ENCODE measurements at places on chromosomes 12 and 14. TPM values are rescaled to one million over a fixed set of nuclear protein-coding genes. Genes with fewer than 3 reads are reported as not detected.

DNA sequence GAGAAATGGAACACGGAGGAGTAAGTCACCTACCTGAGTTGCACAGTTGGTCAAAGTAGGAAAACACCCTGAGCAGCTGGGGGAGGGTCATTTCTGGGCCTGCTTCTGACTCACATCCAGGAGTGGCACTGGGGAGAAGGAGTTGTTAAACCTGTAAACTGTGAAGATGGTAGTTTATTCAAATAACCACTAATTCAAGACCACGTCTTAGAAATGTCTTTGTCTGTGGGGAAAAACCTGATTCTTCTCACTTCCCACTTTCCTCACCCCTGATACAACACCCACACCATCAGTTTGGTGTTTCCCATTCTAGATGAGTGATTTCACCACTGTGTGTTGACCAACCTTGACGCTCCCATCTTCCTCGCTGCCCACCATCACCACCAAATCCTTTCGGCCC lies 207.1 kb downstream of the ANO4 start:
- no peaks in the 10 kb centered on the region for H3K27me3 ChIP-seq
- DNase-seq: no peak
- no peak overlapping the region for H3K4me3 ChIP-seq
- H3K4me1 ChIP-seq: no peaks in the 10 kb centered on the region
- H3K27ac ChIP-seq: no peak overlapping the region
- no peaks in the 10 kb centered on the region for H3K36me3 ChIP-seq

DNA sequence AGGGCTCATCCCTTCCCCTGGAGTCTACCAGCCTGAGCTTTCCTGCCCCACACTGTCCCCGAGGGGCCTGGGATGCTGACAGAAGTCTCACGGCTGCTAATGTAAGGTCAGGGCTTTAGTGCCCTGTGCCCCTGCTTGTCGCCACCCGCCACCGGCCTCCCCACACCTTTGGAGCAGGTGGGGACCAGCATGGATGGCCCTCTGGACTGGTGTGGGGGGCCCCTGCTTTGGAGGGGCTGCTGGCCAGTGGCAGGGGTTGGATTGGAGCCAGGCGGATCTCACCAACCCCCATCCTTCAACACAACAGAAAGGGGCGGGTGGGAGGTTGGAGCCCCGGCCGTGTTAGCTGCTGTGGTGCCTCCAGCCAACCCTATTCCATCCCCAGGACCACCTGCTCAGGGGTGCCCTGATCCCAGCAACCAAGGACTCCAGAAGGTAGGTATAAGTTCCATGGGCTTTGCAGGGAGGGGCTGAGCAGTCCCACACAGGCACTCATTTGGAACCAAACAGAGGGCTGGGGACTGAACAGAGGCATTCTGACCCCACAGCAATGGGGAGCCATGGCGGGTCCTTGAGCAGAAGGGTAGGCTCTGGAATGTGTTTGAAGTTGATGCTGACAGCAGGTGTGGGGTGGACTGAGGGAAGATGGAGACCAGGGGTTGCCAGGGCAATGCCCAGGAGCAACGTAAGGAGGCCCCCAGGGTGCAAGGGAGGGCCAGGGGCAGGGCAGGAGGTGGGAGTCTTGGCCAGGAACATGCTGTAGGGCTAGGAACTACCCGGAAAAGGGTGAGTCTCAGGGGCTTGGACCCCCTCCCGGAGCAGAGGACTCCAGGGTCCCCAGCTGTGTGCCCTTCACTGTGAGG lies 145.1 kb upstream of the C14orf180 start:
- H3K36me3 ChIP-seq: no peaks in the 10 kb centered on the region
- peak; percentile 43 for DNase-seq
- H3K27me3 ChIP-seq: no peaks in the 10 kb centered on the region
- no peak overlapping the region for H3K4me3 ChIP-seq
- no peaks in the 10 kb centered on the region for H3K4me1 ChIP-seq

DNA sequence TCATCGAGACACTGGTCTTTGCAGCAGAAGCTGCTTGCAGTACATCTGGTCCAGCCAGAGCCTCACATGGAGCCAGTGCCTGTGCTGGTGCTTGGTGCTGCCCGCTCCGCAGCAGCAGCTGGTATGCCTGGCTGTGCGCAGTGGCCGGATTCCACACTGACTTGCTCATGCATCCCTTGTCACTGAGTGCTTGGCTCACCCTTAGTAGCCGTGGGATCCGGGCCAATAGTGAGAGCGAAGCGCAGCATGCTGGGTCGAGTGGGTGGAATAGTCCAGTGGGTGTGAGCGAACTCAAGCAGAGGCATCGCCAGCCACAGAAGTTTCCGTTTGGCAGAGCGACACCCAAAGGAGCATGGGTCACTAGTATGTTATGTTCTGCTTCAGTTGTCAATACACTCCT lies 10.1 kb upstream of the FBXO33 start:
- H3K27ac ChIP-seq: no peak overlapping the region
- H3K36me3 ChIP-seq: no peaks in the 10 kb centered on the region
- H3K4me3 ChIP-seq: no peak overlapping the region
- no peak for DNase-seq

GRCh38 chr14:104739026-104739425 lies 13.9 kb upstream of the SIVA1 start:
- DNase-seq: no peak
- no peaks in the 10 kb centered on the region for H3K4me1 ChIP-seq
- H3K4me3 ChIP-seq: no peak overlapping the region
- H3K27me3 ChIP-seq: no peaks in the 10 kb centered on the region
- H3K27ac ChIP-seq: no peak overlapping the region
- no peaks in the 10 kb centered on the region for H3K36me3 ChIP-seq

GRCh38 chr14:32601906-32602305 lies 272.8 kb downstream of the AKAP6 start:
- no peaks in the 10 kb centered on the region for H3K27me3 ChIP-seq
- no peak for DNase-seq
- no peak overlapping the region for H3K4me3 ChIP-seq
- H3K36me3 ChIP-seq: no peaks in the 10 kb centered on the region
- no peaks in the 10 kb centered on the region for H3K4me1 ChIP-seq
- H3K27ac ChIP-seq: no peak overlapping the region

DNA sequence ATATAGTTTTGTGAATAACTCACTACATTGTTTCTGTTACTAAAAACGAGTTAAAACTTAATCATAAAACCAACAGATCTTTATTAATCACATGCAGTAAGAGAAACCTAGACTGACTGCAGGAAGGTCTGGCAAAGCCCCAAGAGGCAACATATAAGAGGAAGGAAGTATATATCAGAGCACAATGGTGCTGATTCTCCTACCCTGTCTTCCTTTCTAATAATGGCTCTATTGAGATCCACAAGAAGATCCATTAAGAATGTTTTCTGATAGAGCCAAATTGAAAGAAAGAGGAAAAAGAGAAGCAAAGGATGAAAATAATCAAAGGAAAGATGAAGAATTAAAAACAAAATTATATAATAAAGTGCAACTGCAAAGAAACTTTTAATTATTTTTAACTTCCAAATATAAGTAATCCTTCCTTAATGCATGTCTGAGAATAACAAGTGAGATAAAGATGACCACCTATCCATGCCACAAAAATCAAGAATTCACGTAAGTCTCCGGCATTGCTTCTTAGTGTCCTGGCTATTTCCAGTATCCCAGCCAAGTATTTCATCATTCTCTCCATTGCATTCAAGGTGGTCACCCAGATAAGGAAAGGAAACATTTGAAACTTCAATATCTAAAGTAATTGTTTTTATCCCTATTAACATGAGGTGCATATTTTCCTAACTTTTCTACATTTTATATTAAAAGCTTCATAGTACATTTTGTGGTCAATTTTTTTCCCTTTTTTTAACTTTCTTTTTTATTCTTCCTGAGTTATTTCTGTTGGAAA lies 62.2 kb downstream of the SOX5 start:
- H3K27ac ChIP-seq: no peak overlapping the region
- no peaks in the 10 kb centered on the region for H3K36me3 ChIP-seq
- H3K27me3 ChIP-seq: no peaks in the 10 kb centered on the region
- no peak overlapping the region for H3K4me3 ChIP-seq

DNA sequence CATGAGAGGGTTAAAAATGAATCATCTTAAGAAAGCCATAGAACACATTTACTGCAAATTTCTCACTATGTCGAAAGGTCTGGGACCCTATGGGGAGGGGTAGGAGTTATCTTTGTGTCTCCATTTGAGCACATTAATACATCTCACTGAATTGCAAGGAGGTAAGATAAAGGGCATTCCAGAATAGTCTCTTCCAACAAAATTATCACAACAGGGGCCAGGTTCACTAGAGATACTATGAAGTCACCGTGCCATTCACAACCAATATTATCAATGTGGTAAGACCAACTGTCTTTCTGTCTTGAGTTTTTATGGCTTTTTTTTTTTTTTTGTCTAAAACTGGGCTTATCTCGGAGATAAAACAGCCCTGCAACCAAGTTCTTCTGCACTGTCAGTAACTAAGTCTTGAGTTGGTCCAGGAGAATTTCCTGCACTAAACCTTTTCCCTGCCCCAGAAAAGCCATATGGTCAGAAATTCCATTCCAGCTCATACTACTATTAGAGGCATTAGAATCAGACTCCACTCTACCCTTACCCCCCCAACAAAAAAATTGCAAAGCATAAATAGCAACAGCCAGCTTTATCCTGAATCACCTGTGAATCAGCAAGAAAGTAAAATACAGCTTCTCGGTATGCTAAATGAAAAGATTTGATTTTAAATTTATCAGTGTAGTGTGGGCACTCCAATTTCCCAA lies 79.7 kb downstream of the PTPRR start:
- H3K36me3 ChIP-seq: no peaks in the 10 kb centered on the region
- H3K27ac ChIP-seq: no peak overlapping the region
- no peaks in the 10 kb centered on the region for H3K4me1 ChIP-seq
- no peak overlapping the region for H3K4me3 ChIP-seq

- H3K4me1 ChIP-seq: no peaks in the 10 kb centered on the region
- peaks cover 4% of the 10 kb centered on the region for H3K27me3 ChIP-seq
- H3K36me3 ChIP-seq: no peaks in the 10 kb centered on the region
- no peak for DNase-seq
- H3K4me3 ChIP-seq: no peak overlapping the region
- H3K27ac ChIP-seq: peak overlapping the region; percentile 81
These were observed 203.0 kb downstream of the RBM19 start for GRCh38 chr12:113762882-113763816.

DNA sequence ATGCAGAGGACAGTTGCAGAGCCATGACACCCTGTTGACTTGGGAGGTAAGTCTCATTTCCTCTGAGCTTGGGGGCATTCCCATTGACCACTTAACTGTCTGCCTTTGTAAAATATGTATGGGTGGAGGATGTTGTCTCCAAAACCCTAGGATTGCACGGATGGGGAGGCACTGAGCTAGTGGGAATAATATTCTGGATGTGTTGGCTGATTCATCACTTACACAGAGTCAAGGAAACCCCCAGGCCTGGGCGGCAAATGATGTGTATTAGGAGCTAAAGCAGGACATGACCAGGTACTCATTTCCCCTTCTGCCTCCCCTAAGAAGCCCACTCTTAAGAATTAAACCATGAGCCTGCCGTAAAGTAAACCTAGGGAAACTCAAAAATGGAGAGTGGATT lies 319.4 kb downstream of the VRK1 start:
- H3K27me3 ChIP-seq: peaks cover 98% of the 10 kb centered on the region
- no peak overlapping the region for H3K27ac ChIP-seq
- no peaks in the 10 kb centered on the region for H3K36me3 ChIP-seq
- peaks cover 3% of the 10 kb centered on the region for H3K4me1 ChIP-seq

GRCh38 chr12:77070800-77071449 lies 5.6 kb upstream of the E2F7 start:
- no peak overlapping the region for H3K4me3 ChIP-seq
- H3K36me3 ChIP-seq: no peaks in the 10 kb centered on the region
- no peaks in the 10 kb centered on the region for H3K27me3 ChIP-seq
- no peaks in the 10 kb centered on the region for H3K4me1 ChIP-seq
- DNase-seq: no peak

- no peak overlapping the region for H3K4me3 ChIP-seq
- no peaks in the 10 kb centered on the region for H3K4me1 ChIP-seq
- no peaks in the 10 kb centered on the region for H3K27me3 ChIP-seq
- no peaks in the 10 kb centered on the region for H3K36me3 ChIP-seq
These were observed 939.5 kb downstream of the SLC16A7 start for GRCh38 chr12:60535363-60535762.

- no peak for DNase-seq
- H3K4me1 ChIP-seq: no peaks in the 10 kb centered on the region
- H3K27ac ChIP-seq: no peak overlapping the region
- no peaks in the 10 kb centered on the region for H3K36me3 ChIP-seq
These were observed 1.7 kb upstream of the SMOC1 start for GRCh38 chr14:69877492-69877891.

- no peaks in the 10 kb centered on the region for H3K36me3 ChIP-seq
- DNase-seq: peak; percentile 53
These were observed 54.9 kb upstream of the TMX1 start for GRCh38 chr14:51185180-51185579.

- no peak overlapping the region for H3K27ac ChIP-seq
- H3K27me3 ChIP-seq: no peaks in the 10 kb centered on the region
- DNase-seq: peak; percentile 39
- H3K36me3 ChIP-seq: no peaks in the 10 kb centered on the region
- no peaks in the 10 kb centered on the region for H3K4me1 ChIP-seq
These were observed 13.0 kb downstream of the ZBTB39 start for GRCh38 chr12:56993346-56993745.

- peaks cover 18% of the 10 kb centered on the region for H3K36me3 ChIP-seq
- no peaks in the 10 kb centered on the region for H3K4me1 ChIP-seq
- H3K27ac ChIP-seq: no peak overlapping the region
- no peaks in the 10 kb centered on the region for H3K27me3 ChIP-seq
- no peak for DNase-seq
These were observed 79.2 kb upstream of the PAWR start for GRCh38 chr12:79769860-79770485.

DNA sequence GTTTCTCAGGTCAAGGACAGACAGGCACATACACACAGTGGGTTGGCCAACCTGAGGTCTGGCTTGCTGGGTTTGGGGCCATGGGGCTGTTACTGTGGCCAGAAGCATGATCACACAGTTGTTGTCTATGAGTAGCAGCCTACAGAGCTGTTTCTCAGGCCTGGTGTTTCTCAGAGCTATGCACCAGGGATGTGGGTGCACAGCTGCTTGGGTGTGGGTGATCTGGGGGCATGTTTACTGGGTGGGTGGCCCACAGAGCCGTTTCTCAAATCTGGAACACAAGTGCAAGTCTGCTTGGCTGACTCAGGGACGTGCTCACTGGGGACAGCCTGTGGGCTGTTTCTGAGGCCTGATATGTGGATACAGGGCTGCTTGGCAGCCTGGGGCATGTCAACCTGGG lies 23.1 kb upstream of the PALS1 start:
- no peaks in the 10 kb centered on the region for H3K27me3 ChIP-seq
- H3K36me3 ChIP-seq: no peaks in the 10 kb centered on the region
- H3K4me1 ChIP-seq: no peaks in the 10 kb centered on the region
- no peak overlapping the region for H3K27ac ChIP-seq
- DNase-seq: no peak
- H3K4me3 ChIP-seq: no peak overlapping the region

GRCh38 chr12:53805067-53805466 lies 53.3 kb upstream of the CISTR start:
- H3K27me3 ChIP-seq: peaks cover 100% of the 10 kb centered on the region
- no peak overlapping the region for H3K27ac ChIP-seq
- H3K36me3 ChIP-seq: no peaks in the 10 kb centered on the region

Gene CBX5
- 341 TPM for total RNA-seq

Gene GPRC5D
- not detected for total RNA-seq

Gene KRT79
- not detected for total RNA-seq

Gene PRH1
- total RNA-seq: 31.0 TPM

Gene SIX6
- not detected for total RNA-seq

Gene DLGAP5
- 112 TPM for total RNA-seq

Gene ALDH1L2
- total RNA-seq: 0.23 TPM

Gene KLRG1
- 3.1 TPM for total RNA-seq

Gene TAS2R42
- total RNA-seq: not detected

Gene DDX51
- 27.4 TPM for total RNA-seq

Gene GSG1
- total RNA-seq: 0.43 TPM

Gene OR10G3
- not detected for total RNA-seq

Gene KRT73
- not detected for total RNA-seq

Gene SLC6A13
- 1.5 TPM for total RNA-seq
